ENCODE measurements at places on chromosomes 1 and 21. TPM values are rescaled to one million over a fixed set of nuclear protein-coding genes. Genes with fewer than 3 reads are reported as not detected.

DNA sequence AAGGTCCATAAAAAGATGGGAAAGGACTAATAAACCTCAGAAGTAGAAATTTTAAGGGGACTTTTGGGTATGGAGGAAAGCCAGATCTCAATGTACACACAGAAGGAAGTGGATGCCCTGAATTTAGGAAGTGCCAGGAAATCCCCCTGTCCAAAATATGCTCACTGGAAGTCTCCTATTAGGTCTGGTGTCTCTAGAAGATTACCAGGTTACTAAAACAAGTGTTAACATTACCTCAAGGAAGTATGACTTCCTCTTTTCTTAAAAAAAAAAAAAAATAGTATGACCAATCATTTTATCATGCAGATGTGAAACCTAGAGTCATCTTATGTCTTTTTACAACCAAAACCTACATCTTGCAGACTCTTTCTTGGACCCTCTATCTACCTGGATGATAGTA is 30.7 kb downstream of the CD58 start:
- DNase-seq = no peak

GRCh38 chr1:43801203-43801602 is 93.9 kb downstream of the ST3GAL3 start:
- no peak for DNase-seq

DNA sequence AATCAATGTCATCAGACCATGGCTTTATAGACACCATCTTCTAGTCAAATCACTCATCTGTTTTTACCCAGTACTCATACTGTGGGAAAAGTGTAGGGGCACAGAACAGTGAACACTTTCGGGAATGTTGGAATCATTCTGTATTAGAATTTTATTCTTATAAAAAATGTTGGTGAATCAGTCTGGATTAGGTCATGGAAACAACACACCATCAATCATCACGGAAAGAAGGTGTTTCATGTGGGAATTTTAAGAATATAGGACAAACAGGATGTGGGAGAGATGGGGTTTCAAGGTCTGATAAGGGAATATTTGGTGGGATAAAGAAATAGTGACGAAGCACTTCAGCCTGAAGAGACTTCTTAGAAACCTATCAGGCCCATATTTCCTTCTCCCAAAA is 17.3 kb downstream of the GBP1 start:
- no peak for DNase-seq

DNA sequence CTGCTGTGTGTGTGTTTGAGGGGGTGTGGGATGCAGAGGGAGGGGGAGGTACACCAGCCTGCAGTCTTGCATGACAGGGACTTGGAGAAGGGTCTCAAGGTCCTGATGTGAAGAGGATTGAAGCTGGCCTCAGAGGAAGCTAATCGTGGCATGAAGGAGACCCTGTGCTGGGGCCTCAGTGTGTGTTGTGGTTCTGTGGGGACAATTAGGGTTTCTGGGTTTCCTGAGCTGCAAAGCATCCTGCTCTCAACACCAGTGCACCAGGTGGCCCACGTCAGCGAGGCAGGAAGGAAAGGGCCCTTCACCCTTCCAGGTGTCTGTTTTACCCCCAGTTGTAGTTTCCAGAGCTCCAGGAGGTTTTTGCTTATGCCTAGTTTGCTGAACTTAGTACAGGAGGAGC is 52.8 kb downstream of the TENT5C start:
- DNase-seq = no peak

- DNase-seq = no peak
Measured at GRCh38 chr1:65360648-65361047, 51.3 kb downstream of the DNAJC6 start.

- no peak for DNase-seq
Measured at GRCh38 chr1:1041092-1041523, 21.2 kb downstream of the AGRN start.

- no peak for DNase-seq
Measured at GRCh38 chr1:95197616-95198252, 36.3 kb upstream of the RWDD3 start.

DNA sequence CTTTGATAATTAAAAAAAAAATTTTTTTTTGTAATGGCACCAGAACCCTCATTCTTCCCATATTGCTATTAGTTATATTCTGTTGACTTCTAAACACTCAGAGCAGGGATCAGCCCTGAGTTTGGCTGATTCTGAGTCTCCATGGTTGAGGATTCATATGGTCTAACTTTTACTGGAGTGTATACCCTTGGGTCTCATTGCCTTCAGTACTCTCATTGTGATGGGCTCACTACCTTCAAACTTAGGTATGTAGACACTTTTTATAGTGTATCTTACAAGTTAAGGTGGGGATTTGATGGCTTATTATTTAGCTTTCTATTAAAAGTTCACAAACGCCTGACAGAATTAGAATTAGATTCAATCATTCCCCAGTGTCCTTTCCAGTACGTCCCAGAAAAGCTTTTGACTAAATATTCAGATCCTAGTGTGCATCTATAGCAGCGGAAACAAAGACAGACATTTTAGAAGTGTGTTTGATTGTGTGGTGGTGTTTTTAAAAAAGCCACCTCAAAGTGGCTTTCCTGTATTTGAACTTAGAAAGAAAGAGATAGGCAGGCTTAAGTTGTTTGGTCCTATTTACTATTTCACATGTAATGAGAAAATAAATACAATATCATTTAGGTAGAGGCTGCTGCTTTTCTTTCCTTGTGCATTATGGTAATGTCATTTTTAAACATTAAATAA is 1.4 kb downstream of the MACF1 start:
- no peak for DNase-seq

GRCh38 chr21:25980710-25981109 is 189.9 kb downstream of the APP start:
- no peak for DNase-seq

GRCh38 chr21:45512626-45513002 is 29.6 kb downstream of the SLC19A1 start:
- peak; percentile 71 for DNase-seq

- DNase-seq = no peak
Measured at GRCh38 chr1:172902861-172903381, 147.8 kb downstream of the TNFSF18 start.

GRCh38 chr1:205927676-205928075 is 15.6 kb downstream of the SLC26A9 start:
- DNase-seq = peak; percentile 70

DNA sequence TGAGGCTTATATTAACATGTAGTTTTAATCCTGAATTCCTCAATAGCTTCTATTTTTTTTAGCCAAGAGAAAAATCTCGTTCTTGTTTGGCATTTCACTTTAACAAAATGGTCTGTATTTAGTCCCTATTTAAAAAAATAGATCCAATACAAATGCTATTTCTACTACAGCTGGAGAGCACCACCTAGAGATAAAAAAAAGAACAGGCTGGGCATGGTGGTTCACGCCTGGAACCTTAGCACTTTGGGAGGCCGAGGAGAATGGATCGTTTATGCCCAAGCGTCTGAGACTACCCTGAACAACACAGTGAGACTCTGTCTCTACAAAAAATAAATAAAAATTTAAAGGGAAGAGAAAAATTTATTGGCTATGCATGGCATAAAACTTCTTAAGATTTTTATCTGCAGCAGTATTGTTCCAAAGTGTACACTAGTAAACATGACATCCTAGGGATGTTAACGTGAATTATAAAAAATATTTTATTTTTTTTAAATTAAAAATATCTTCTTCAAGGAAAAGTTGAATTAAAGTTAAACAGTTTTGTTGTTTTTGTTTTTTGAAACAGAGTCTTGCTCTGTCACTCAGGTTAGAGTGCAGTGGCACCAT is 4.4 kb downstream of the ST7L start:
- no peak for DNase-seq

- DNase-seq = no peak
Measured at GRCh38 chr1:7106442-7107108, 321.3 kb downstream of the CAMTA1 start.

DNA sequence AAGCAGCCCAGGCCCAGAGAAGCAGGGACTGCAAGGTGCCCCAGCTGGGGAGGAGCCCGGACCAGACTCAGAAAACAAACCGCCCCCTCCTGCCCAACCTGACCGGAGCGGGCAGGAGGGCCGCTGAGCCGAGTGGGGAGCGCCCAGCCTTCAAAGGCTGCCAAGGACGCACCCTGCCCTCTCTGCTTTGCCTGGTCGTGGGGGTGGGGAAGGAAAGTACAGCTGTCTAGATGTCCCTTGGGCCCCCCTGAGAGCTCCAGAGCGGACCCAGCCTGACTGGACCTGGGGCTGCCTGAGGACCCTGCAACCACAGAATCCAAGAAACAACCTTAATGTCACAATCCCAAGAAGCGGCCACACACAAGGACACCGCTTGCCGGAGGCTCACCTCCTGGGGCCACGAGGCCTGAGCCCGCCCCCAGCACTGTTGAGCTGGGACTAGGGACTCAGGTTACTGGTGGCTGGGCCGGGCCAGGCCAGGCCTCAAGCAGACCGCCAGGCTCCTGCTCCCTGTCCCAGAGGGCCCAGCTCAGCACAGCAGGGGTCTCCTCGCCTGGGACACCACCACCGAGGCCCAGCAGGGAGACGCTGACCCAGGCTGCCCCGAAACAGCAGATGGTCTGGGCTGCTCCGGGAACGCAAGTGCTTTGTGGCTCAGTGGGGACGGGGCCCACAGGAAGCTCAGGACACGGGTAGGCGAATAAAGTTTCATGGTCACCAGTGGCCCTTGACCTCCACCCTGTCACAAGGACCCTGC is 1.4 kb downstream of the DVL1 start:
- no peak for DNase-seq

DNA sequence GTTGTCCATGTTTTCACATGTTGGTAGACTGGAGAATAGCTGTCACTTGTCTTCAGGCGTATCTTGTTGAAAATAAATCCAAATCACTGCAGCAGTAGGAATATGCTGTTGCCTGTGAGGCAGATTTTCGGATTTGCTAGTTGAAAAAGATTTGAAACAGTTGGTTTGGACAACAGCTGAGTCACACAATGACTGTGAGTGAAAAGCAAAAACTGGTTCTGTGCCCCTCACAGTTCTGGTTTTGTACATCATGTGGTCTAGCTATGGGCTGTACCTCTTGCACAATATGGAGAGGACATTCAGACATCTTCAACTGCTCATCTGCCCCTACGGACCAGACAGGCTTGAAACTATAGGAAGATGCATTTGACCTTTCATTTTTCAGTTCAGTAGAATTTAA is 1.8 kb downstream of the ARF1 start:
- no peak for DNase-seq

DNA sequence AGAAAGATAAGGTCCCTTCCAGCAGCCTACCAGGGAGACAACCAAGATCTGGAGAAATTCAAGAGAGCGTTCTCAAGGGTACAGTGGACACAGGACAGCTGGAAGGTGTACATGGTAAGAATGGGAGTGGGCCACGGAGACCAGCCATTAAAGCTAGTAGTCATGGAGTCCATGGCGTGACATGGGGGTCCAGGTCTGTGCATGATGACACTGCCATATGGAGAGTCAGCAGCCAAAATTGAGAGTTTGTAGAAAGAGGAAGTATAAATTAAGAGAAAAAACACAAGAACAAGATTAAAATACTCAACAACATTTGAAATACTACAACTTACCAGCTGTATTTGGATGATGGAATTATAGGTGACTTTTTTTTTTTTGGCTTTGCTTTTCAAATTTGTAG is 7.9 kb upstream of the LORICRIN start:
- DNase-seq = no peak

- no peak for DNase-seq
Measured at GRCh38 chr1:213166852-213167251, 115.8 kb downstream of the RPS6KC1 start.

DNA sequence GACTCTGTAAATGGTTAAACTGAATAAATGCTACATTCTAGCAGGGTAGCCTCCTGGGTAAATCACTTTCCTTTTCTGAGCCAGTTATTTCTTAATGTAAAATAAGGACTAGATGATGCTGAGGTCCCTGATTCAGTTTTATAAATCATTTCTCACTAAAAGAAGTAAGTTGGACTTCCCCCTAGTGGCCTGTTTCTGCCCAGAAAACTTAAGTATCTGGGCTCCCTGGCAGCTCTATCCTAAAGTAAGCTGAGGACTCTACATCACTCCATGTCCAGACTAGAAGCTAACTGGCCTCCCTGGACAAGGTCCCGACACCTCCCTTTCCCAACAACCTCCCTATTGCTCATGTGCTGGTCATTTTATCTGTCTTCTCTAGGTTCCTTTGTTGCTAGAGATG is 3.0 kb downstream of the GPN2 start:
- no peak for DNase-seq

GRCh38 chr1:33986390-33987095 is 122.7 kb downstream of the HMGB4 start:
- DNase-seq = no peak

Gene TSSK3
- total RNA-seq = 2.6 TPM

Gene FCMR
- total RNA-seq = 4.4 TPM

Gene ITLN1
- 0.27 TPM for total RNA-seq

Gene PSMA5
- total RNA-seq = 60.7 TPM

Gene CGN
- total RNA-seq = 0.19 TPM
